ENCODE measurements at places on chromosomes 6 and 20. TPM values are rescaled to one million over a fixed set of nuclear protein-coding genes. Genes with fewer than 3 reads are reported as not detected.

GRCh38 chr6:104884867-104885517 lies 25.3 kb upstream of the HACE1 start:
- H3K36me3 ChIP-seq = no peaks in the 10 kb centered on the region
- H3K27me3 ChIP-seq = no peaks in the 10 kb centered on the region
- no peak for DNase-seq
- no peak overlapping the region for H3K4me3 ChIP-seq
- no peaks in the 10 kb centered on the region for H3K4me1 ChIP-seq

GRCh38 chr6:17385660-17386059 lies 7.7 kb upstream of the CAP2 start:
- no peaks in the 10 kb centered on the region for H3K36me3 ChIP-seq
- H3K4me3 ChIP-seq = no peak overlapping the region
- no peak for DNase-seq
- H3K27me3 ChIP-seq = no peaks in the 10 kb centered on the region

DNA sequence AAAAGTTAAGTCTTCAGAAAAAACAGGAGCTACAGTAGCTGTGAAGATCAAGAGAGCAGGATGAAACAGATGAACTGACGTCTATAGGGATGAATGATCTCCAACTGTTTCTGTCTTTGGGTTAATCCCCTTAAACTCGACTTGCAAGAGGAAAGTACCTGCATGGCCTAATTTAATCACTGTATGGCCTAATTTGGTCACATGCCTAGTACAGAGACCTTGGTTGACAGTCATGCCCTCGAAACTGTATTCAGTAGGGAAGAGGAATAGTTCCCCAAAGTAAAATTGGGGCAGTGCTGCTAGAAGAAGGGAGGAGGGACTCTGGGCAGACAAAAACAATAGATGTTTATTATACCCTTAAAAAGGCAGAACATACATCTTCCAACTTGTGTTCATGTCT lies 10.0 kb upstream of the SMAP1 start:
- no peak for DNase-seq
- H3K4me3 ChIP-seq = no peak overlapping the region
- H3K36me3 ChIP-seq = no peaks in the 10 kb centered on the region
- H3K27ac ChIP-seq = no peak overlapping the region
- H3K27me3 ChIP-seq = no peaks in the 10 kb centered on the region
- no peaks in the 10 kb centered on the region for H3K4me1 ChIP-seq

DNA sequence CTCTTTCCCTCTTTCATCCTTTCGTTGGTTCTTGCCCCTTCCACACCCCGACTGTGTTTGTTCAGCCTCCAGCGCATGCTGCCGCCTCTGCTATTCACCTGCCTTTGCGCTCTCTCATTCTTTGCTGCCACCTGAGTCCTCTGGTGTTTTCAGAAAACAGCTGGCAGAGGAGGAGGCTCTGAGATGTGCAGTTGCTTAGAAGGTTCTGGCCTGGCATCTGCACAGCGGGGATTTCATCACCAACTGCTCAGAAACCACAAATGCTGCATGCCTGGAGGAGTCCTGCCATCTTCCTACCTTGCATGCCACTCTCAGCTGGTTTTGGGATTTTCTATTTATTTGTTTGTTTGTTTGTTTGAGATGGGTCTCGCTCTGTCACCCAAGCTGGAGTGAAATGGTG lies 39.2 kb upstream of the CLDN20 start:
- peaks cover 22% of the 10 kb centered on the region for H3K4me1 ChIP-seq
- no peak overlapping the region for H3K4me3 ChIP-seq
- peak overlapping the region; percentile 60 for H3K27ac ChIP-seq
- DNase-seq = no peak
- H3K36me3 ChIP-seq = peaks cover 4% of the 10 kb centered on the region
- H3K27me3 ChIP-seq = no peaks in the 10 kb centered on the region

GRCh38 chr20:11338496-11339306 lies 579.0 kb upstream of the BTBD3 start:
- no peak for DNase-seq
- no peak overlapping the region for H3K27ac ChIP-seq
- no peak overlapping the region for H3K4me3 ChIP-seq
- H3K36me3 ChIP-seq = no peaks in the 10 kb centered on the region
- no peaks in the 10 kb centered on the region for H3K27me3 ChIP-seq

- H3K4me3 ChIP-seq = no peak overlapping the region
- no peak for DNase-seq
- H3K36me3 ChIP-seq = no peaks in the 10 kb centered on the region
- H3K27me3 ChIP-seq = no peaks in the 10 kb centered on the region
- H3K4me1 ChIP-seq = no peaks in the 10 kb centered on the region
- H3K27ac ChIP-seq = no peak overlapping the region
Measured at GRCh38 chr20:48599748-48600469, 227.9 kb downstream of the PREX1 start.

Gene CRIP3
- total RNA-seq = 0.59 TPM

Gene ZNF334
- total RNA-seq = 5.0 TPM
